GM03348 (cell line): ENCODE measurements at places on chromosomes 1 and 21.

DNA sequence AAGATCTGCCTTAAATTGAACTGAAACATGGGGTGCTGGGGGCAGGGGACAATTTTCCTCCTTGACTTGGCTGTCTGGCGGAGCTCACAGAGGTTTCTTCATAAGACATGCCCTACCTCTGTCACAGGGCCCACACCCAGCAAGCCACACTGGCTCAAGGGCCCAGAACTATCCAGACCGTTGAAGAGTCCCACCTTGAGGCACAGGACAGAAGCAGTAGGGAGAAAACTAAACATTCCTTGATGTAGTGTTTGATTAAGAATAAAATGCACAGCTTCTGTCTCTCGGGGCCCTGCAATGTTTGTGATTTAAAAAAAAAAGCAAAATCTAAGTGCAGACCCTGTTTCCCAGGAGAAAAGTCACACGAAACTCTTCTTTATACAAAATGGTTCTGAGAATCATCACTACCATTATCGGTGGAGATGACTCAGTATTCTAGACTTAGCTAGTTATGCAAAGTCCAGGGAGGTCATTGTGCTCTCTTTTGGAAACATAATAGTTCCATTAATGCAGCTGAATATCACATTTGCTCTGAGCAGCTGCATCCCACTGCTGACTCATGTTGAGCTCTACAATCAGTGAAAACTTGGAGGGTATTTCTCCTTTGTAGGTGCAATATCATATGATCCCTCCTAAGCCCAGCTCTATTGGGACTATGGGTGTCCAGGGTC is 53.6 kb upstream of the DIRAS3 start:
- DNase-seq, result peak; percentile 11

GRCh38 chr1:171155484-171155883 is 29.6 kb upstream of the FMO2 start:
- no peak for DNase-seq

DNA sequence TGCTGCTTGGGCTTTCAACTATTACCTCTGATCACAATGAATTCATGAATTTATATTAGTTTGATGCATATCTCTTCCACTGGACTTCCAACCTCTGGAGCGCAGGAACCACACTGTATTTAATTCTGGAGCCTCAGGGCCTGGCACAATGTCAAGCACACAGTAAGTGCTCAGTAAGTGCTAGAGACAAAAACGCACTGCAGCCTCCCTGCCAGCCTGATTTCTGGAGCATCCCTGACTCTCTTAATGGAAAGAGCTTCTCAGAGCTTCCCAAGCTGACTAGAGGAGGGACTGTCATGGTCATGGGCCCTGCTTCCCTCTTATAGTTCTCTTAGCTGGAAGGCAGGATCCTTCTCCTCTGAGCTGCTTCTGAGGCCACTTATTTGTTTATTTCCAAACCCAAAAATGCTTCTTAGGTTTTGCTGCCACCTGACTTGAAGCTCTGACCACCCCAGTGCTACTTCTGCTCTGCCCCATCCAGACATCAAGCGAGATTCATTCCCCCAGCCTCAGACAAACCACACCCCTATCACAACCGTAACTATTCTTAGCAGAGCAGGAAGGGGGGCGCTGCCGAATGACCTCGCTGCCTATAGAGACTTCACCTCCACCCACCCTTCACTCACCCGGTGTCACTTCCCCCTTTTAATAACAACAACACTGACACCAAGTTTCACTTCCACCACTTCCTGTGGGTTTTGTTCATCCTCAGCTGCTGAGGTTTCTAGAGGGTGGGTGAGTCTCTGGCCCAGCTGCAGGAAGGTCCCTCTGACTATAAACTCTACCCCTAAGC is 33.6 kb downstream of the NUAK2 start:
- no peak for DNase-seq

DNA sequence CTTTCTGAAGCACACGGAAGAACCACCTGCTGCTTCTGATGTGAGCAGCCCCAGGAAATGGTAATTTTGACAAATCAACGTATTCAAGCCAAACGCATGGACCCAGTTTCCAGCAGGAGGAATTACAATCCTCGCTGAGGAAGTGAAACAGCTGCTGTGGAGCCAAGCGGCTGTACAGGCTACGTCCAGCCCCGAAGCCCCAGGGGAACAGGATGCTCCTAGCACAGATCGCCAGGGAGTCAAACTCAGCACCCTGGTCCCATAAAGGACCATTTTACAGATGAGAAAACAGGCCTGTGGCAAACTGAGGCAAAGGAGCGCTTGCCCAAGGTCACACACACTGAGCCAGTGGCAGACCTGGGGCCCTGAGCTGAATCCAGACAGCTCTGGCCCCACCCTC is 108.0 kb downstream of the PTPRU start:
- DNase-seq, result no peak

DNA sequence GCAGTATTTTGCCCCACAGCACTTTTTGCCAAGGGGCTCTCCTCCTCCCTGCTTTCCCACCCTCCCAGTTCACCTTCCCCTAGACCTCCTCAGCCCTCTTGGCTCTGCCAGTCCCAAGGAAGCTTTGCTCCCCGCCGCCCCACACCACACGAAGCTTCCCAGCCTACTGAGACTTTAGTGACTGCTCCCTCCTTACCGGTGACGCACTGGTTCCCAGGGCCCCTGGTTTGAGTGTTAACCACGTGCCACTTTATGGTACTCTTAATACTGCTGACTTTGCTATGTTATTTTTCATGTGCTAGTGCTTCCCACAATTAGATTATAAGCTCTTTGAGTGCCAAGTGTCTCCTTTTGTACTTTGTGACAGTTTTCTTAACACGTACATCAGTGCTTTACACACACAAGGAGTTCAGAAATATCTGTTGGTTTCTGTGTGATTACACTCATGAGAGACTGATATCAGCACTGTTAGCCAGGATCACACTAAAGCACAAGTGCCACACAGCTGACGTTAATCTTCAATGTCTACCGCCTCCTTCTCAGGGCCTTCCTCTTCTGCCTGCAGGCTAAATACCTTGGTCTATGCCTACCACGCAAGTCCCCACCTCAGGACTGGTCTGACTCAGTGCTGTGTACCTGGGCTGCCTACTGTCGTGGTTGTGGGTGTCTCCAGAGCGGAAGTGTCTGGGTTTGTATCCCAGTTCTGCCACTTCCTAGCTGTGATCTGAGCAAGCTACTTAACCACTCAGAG is 61.0 kb downstream of the DNTTIP2 start:
- DNase-seq, result no peak

- DNase-seq, result no peak
Measured at GRCh38 chr1:19391596-19391981, 79.5 kb downstream of the SLC66A1 start.

DNA sequence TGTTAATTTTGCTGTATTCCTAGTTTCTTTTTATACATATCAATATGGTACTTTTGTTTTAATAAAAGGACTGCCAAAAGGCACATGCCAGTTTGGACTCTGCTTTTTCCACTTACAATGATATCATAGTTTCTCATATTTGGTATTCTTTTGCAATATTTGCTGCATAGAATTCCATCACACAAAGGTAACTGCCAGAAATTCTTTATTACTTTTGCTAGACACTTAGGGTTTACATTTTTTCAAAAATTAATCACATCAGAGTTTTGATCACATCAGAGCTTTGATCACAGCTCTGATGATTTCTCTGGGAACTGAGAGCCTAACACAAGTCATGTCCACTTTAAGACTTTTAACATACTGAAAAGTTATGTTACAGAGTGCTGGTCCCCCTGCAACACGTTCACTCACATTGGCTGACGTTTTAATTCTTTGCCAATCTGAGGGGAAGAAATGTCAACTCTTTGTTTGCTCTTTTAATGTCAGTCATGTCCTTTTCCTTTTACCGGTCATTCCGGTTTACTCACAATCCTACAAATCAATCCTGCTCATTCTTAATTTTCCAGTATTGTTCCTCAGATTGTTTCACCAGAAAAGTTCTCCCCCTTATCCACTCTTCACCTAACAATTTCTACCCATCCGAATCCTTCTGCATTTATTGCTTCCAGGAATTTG is 1.1 kb upstream of the CD46 start:
- DNase-seq, result no peak
